ENCODE measurements at places on chromosomes 13 and 19.

DNA sequence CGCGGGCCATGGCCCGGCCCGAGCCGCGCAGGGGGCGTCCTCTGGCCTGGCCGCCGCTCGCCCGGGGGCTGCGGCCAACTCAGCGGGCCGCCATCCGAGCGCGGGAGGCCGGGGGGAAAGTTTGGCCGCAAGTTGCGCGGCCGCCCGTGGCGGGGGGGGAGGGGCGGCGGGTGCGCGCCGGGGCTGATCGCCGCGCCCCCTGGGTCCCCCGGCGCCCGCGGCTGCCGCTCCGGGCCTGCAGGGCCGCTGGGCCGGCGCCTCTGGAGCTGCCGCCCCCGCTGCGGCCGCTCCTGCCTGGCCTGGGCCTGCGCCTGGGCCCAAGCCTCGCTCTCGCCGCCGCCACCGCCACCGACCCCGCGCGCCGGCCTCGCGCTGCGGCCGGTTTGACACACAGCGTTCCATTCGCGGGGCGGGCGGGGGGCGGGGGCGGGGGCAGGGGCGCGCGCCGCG lies at the start of gene NR2F6:
NR2F6 (minus strand) TSS at position 385 of the 450 bp plus-strand sequence. CDS start 699 bp downstream, outside the sequence.
- no peak for DNase-seq

DNA sequence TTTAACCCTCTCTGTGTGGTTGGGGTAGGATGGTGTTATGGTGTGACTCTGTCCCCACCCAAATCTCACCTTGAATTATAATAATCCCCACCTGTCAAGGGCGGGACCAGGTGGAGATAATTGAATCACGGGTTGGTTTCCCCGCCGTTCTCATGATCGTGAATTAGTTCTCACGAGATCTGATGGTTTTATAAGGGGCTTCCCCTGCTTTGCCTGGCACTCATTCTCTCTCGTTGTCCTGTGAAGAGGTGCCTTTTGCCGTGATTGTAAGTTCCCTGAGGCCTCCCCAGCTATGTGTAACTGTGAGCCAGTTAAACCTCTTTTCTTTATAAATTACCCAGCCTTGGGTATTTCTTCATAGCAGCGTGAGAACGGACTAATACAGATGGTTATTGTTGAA lies 68.8 kb downstream of the ARHGEF7 start:
- DNase-seq: no peak

DNA sequence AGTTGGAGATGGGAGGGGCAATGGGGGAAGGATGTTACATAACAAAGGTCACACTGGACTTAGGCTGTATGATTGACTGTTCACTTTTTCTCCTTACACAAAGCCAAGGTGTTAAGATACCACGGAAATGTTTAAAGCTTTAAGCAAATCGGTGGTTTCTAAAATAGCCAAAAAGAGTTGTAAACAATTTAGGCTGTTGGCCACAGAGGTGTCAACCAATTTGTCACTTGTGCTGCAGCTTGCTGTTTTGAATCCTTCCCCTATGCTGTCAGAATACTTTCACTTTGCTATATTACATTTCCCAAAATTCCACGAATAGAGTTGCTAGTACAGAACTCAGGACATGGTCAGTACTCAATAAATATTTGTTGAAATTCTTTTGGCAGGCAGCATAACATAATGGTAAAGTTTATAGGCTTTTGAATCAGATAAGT lies 149.3 kb downstream of the VWA8 start:
- no peak for DNase-seq

DNA sequence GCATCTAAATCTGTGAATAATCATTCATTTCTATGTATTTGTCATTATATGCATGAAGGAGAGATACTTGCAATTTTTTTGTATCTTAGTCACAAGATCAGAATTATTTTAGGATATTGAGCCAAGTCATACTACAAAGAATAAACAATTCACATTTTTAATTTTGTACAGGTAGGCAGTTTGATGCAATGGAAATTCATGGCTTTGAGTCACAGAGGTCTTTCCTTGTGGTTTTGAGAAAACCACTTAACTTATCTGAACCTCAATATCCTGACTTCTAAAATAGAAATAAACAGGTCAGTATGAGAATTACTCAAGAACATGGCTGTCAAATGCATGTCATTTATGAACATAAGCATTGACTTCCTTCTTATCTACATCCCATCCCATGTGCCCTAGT lies 221.4 kb upstream of the SLC10A2 start:
- DNase-seq: peak; percentile 95

GRCh38 chr13:96130818-96131340 lies 41.0 kb downstream of the HS6ST3 start:
- no peak for DNase-seq

GRCh38 chr19:8185343-8186068 lies 23.7 kb upstream of the CERS4 start:
- DNase-seq: no peak

DNA sequence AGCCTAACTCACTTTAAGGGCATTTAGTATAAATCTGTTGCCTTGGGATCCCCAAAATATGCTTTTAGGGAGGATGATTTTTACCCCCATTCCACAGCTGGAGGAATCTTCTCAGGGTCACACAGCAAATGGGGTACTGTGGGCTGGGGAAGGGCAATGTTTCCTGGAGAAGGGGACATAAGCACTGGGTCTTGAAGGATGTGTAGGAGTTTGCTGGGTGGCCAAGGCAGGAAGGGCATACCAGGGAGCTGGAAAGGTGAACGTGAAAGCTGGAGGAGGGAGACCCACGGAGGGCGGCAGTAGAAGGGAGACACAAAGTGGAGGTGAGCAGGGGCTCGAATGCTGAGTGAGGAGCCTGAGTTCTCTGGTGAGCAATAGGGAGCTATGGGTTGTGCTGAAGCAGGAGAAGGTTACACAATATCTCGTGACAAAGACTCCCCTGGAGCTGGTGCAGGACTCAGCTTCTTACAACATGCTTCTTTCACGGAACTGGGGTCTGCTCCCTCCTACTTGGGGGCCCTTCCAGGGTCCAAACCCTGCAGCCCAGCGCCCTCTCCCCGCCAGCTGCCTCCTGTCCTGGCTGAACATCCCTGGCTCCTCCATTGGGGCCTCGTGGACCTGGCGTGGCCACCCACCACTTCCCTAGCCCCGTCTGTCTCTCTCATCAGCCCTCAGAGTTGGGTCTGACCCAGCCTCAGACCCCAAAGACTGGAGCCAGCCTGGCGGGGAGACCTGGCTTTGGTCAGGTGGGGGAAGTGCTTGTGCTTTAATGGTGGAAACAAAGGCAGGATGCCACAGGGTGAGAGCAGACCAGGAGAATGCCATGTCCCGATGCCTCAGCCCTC lies 11.1 kb downstream of the CILP2 start:
- DNase-seq: no peak

GRCh38 chr13:20363603-20364002 lies 131.5 kb upstream of the GJB6 start:
- DNase-seq: no peak

Measured in foreskin keratinocyte (primary cell).